ENCODE measurements at places on chromosomes 5 and 9.

DNA sequence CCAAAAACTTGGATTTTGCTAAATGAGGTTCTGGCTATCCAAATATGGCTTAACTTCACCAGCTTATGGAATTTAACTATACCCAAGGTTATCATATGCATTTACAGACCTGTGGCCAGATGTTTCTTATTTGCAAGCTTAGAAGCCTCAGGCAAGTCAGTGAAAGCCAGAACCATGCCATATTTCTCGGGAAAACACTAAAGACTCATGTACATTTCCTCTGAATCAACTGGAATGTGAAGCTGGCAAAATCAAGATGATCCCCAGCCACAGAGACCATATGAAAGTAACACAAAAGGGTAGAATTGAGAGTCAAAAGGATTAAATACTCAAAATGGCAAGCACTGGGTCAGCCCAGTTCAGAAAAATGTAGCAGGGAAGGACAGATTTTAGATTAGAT is 76.4 kb upstream of the SLC1A1 start:
- no peak for DNase-seq

GRCh38 chr5:10995891-10996290 is 234.9 kb upstream of the DAP start:
- no peak for DNase-seq

GRCh38 chr5:40689438-40689837 is 9.7 kb downstream of the PTGER4 start:
- DNase-seq, result peak; percentile 66

DNA sequence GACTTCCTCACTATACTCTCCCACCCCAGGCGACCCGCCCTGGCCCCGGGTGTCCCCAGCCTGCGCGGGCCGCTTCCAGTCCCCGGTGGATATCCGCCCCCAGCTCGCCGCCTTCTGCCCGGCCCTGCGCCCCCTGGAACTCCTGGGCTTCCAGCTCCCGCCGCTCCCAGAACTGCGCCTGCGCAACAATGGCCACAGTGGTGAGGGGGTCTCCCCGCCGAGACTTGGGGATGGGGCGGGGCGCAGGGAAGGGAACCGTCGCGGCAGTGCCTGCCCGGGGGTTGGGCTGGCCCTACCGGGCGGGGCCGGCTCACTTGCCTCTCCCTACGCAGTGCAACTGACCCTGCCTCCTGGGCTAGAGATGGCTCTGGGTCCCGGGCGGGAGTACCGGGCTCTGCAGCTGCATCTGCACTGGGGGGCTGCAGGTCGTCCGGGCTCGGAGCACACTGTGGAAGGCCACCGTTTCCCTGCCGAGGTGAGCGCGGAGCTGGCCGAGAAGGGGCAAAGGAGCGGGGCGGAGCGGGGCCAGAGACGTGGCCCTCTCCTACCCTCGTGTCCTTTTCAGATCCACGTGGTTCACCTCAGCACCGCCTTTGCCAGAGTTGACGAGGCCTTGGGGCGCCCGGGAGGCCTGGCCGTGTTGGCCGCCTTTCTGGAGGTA is 2.1 kb downstream of the CA9 start:
- no peak for DNase-seq

DNA sequence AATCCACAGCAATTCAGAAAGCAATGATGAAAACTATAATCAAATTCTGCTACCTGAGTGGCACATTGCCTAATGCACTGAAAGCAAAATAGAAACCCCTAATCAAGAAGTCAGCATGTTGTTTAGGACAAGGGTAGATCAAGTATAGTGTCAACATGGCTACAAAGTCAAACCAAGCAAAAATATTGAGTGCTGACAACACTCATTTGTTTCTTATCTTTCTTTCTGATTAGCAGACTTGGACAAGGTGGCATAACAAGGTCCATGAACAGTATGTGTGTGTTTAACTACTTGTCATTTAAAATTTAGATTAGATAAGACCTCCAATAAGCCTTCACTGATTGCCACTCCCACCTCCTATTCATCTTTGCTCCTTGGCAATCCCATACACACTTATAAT is 332.4 kb downstream of the KIAA0825 start:
- DNase-seq, result no peak

GRCh38 chr9:130426883-130427282 is 17.9 kb upstream of the ASS1 start:
- DNase-seq, result no peak

GRCh38 chr5:35218981-35219380 is 11.3 kb downstream of the PRLR start:
- no peak for DNase-seq

- no peak for DNase-seq
Observed at GRCh38 chr5:30099634-30100033, 1093.9 kb upstream of the CDH6 start.

DNA sequence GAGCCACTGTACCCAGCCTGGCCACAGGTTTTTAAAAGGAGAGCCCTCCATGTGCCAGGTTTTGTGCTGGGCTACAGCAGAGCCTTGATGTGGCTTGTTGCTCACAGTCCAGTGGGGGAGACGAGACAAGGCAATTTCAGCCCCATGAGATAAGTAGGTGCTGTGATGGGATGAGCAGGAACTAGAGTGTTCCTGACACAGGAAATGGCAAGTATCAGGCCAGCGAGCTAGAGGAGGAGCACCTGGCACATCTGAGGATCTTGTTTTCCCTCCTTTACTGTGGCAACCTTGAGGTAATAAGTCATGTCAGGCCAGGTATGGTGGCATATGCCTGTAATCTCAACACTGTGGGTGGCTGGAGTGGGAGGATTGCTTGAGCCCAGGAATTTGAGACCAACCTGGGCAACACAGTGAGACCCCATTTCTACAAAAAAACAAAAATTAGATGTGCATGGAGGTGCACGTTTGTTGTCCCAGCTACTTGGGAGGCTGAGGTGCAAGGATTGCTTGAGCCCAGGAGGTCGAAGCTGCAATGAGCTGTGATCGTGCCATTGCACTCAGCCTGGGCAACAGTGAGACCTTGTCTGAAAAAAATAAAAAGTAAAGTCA is 3.8 kb upstream of the ZDHHC12 start:
- no peak for DNase-seq

DNA sequence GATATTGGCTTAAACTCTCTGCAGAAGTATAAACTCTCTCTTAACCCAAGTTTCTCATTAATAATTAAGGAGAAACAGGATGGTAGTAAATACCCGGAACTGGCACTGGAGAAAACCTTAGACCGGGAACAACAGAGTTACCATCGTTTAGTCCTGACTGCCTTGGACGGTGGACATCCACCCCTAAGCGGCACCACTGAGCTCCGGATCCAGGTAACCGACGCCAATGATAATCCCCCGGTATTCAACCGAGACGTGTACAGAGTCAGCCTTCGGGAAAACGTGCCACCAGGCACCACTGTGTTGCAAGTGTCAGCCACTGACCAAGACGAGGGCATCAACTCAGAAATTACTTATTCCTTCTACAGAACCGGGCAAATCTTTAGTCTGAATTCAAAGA is 861 bp downstream of the PCDHGB5 start:
- no peak for DNase-seq

- no peak for DNase-seq
Observed at GRCh38 chr9:89695441-89695891, 90.7 kb downstream of the GADD45G start.

DNA sequence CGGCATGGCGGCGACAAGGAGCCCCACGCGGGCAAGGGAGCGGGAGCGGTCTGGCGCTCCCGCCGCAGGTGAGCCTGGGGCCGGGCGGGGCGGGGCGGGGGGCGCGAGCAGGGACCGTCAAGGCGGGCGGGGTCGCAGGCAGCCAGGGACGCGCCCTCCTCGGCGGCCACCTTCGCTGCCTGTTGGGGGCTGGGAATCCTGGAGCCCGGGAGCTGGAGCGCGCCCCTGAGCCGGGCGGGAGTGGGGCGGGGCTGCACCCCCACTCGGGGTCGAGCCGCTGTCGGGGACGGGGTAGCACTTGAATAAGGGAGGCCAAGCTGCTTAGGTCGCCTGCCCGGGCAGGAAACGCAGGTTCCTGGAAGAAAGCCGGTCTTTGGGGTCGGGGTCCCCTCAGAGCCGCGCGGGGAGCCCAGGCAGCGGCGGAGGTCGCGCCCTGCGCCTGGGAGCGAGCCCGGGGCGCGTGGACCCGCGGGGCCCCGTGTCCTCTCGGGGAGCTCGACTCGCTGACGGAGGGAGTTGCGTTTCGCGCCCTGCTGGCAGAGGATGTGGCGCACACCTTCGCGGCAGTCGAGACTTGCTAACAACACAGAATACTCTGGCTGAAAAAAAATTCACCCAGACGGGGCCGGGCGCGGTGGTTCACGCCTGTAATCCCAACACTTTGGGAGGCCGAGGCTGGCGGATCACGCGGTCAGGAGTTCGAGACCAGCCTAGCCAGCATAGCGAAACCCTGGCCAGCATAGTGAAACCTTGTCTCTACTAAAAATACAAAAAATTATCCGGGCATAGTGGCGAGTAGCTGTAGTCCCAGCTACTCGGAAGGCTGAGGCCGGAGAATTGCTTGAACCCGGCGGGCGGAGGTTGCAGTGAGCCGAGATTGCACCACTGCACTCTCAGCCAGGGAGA is 552 bp downstream of the OTULINL start:
- DNase-seq, result peak; percentile 72

DNA sequence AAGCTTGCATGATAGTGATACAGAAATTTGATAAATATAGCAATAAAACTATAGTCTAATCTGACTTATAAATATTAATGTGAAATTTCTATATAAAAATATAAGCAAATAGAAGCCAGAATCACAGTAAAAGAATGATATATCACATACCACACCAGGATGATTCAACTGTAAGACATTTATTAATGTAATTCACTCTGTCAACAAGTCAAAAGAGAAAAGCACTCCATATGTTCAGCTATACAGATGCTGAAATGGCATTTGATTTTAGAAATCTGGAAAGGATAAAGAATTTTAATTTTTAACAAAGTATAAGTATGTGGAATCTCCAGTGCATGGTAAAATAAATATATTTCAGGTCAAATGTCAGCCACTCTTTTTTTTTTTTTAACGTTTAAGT is 372.4 kb downstream of the KCNN2 start:
- no peak for DNase-seq

DNA sequence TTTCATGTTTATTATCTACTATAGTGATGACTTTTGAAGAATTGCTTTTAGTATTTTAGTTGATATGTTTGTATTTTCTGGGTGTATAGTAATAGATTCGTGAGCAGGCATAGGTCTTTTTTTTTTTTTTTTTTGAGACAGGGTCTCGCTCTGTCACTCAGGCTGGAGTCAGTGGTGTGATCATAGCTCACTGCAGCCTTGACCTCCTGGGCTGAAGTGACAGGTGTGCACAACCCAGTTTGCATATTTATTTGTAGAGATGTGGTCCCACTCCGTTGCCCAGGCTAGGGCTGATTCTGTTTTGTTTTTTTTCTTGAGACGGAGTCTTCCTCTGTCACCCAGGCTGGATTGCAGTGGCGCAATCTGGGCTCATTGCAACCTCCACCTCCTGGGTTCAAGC is 11.9 kb downstream of the ERBIN start:
- no peak for DNase-seq

GRCh38 chr9:135073741-135074305 is 13.6 kb upstream of the OLFM1 start:
- no peak for DNase-seq

DNA sequence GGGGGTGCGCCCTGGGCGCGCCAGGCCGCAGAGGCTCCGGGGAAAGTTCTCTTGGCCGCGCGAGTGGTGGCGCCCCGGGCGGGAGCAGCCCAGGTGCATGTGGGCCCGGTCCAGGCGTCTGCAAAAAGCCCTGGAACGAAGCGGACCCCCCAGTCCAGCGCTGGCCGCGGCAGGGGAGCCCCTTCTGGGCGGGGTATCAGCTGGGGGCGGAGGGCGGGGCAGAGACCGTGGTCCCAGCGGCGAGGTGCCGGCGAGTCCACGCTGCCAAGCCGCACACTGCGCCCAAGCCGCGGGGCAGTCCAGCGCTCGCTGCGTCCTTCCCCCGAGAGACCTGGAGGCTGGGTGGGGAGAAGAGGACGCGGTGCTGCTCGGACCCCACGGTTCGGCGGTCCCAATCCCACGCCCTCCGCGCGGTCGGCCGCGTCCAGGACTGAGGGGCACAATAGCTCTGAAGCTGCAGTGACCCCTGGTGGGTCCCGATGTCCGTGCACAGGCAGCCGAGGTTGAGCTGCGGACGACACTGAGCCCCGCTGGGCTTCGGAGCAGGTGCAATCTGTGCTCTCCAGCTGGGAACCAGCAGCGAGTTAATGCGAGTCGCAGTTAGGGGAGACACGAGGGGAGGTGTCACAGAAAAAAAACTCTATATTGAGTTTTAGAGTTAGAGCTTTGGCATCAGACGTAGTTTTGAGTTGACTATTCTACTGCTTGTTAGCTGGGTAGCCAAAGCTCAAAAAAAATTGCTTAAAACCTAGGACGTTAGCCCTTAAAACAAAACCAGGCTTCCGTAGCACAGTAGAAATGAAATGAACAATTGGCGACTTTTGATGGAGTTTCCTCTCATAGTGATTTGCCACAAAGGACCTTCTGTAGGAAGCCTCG is 1.1 kb upstream of the EPB41L4A start:
- DNase-seq, result no peak

- DNase-seq, result no peak
Observed at GRCh38 chr9:37413311-37413710, 9.2 kb upstream of the GRHPR start.

- DNase-seq, result no peak
Observed at GRCh38 chr5:95417971-95418370, 26.8 kb downstream of the FAM81B start.

- DNase-seq, result no peak
Observed at GRCh38 chr9:93884808-93885207, 70.3 kb downstream of the BARX1 start.

DNA sequence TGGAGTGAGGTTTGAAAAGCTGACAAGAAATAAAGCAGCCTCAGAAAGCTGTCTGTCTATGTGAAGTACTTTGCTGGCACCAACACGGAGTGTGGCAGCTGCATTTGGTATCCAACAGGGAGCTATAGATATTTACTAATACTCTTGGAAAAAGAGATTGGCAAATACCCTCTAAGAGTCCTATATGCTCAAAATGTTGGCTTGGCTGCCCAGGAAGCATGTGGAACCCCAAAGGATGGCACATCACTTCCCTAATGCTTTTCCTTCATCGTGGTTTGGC is 398.3 kb downstream of the TLE4 start:
- DNase-seq, result no peak

DNA sequence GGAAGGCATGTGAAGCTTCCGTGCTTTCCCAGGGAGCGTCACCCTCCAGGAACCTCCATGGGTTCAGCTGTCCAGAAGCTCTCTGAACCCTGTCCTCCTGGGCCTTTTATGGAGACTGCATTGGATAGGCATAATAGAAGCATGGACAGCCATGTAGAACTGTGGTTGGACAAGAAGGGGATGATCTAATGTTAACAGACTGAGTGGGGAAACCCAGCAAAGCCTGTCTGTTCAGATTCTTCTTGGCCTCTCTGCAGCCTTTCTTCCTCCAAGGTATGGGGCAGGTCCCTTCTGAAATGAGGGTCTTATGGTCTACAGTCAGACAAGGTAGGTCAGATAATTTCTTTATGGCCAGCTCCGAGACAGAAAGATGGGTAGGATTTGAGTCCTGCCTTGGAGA is 59.1 kb upstream of the CTNNA1 start:
- no peak for DNase-seq

- no peak for DNase-seq
Observed at GRCh38 chr9:94664801-94665200, 25.5 kb upstream of the FBP1 start.
